ENCODE measurements at places on chromosomes 16 and 17.

DNA sequence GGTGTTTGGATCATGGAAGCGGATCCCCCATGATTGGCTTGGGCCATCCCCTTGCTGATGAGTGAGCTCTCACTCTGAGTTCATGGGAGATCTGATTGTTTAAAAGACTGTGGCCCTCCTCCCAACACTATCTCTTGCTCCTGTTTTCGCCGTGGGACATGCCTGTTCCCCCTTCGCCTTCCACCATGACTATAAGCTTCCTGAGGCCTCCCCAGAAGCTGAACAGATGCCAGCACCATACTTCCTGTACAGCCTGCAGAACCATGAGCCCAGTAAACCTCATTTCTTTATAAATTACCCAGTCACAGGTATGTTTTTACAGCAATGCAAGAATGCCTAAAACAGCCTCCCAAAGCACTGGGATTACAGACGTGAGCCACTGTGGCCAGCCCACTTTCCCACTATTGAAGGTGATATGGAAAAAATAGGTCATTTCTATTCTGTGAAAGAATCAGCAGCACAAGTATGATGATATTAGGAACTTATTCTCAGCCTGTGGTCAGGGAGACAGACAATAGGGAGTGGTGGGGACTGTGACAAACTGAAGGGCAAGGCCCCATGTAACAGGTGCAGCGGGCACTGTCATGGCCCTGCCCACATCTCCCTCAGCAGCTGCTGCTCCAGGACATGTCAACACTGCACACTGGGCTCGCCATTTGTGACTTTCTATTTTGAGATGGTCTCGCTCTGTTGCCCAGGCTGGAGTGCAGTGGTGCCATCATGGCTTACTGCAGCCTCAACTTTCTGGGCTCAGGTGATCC, 33.7 kb upstream of the LITAF start:
- DNase-seq = no peak

- no peak for DNase-seq
Observed at GRCh38 chr17:27281438-27281837, 12.5 kb upstream of the WSB1 start.

- DNase-seq = peak; percentile 70
Observed at GRCh38 chr17:40319651-40320540, 10.9 kb downstream of the RARA start.

GRCh38 chr17:73203135-73203787, 10.4 kb downstream of the COG1 start:
- no peak for DNase-seq

DNA sequence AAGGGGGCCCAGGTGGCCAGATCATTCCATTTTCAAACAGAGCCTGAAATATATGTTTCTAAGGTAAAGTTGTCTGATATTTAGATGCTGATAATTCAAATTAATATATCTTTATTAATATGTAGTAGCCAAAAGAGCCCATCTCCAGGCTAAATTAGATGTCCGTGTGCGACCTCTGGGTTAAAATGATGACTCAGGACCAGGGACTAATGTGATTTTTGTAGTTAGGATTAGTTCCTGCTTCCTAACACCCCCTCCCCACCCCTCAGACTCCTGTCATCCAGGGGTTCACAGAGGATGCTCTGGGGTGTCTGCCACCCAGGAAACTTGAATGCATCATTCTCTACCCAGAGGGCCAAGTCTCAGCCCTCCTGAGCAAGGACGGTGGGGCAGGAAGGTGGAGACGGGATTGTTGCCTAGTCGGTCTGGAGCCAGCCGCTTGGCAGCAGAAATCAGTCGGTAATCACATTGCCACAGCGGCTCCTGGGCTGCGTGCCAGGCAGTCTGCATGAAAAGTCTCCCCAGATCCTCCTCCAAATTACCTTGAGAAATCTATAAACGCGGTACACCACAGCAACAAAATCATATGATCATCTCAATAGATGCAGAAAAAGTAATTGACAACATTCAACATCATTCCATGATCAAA, 29.8 kb downstream of the CNGB1 start:
- no peak for DNase-seq

GRCh38 chr16:21075252-21075651, 75.4 kb downstream of the DNAH3 start:
- no peak for DNase-seq

- DNase-seq = no peak
Observed at GRCh38 chr16:46747777-46748651, at the start of gene MYLK3. Gene MYLK3 (minus strand): TSS chr16:46748344. CDS start chr16:46748193, 151 bp downstream.

GRCh38 chr17:17934806-17935205, 37.4 kb downstream of the TOM1L2 start:
- no peak for DNase-seq

DNA sequence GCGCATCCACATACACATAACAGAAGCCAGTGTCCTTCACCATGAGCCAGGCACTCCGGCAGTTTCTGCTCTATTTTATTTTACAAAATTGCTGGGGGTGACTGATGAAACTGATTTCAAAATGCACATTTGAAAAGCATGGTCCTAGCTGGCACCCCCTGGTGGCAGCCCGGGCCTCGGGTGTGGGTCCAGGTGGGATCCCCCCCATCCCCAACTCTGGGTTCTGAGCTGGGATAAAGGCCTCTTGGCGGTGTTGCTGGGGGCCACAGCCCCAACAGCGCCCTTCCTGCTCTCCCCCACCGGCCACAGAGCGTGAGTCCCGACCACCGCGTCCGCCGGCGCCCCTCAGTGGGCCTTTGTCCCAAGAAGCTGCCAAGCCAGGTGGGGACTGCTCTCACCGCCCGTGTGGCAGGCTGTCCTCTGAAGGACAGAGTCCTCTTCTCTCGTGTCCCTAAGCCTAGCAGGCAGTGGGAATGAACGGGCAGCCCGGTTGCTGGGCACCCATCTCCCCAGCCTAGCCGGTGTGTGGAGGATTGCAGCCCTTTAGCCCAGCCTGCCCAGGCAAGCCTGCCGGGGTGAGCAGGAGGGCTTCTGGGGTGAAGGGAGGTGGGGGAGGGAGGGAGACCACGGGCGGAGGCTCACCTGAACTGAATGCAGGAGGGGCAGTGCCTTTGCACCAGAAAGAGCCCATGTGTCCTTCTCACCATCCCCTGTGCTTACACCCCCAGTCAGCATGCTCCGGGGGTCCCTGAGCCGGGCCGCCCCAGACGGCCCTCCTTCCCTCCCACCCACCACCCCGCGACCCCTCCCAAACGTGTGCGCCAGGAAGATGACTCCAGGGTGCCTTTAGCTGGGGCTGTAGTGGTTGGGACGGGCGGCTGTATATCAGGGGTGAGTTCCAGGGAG, 898 bp downstream of the SNAI3 start:
- DNase-seq = no peak

DNA sequence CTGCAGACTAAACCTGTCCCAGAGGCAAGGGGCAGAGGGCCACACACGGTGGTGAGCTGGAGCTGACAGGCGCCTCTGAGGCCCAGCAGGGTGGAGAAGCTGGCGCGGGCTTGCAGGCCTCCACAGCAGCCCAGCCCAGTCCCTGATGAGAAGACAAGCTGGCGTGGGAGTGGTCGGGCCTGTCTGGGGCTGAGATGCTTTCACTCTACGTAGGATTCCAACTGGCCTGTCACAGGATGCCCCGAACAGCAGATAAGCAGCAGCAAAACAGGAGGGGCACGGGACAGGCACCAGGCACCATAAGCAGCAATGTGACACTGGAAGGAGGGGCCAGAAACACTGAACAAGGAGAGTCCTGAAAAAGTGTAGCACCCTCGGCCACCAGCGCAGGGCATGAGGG, 40.1 kb downstream of the PEMT start:
- DNase-seq = no peak

- DNase-seq = no peak
Observed at GRCh38 chr16:57824888-57825287, 22.6 kb upstream of the KIFC3 start.

DNA sequence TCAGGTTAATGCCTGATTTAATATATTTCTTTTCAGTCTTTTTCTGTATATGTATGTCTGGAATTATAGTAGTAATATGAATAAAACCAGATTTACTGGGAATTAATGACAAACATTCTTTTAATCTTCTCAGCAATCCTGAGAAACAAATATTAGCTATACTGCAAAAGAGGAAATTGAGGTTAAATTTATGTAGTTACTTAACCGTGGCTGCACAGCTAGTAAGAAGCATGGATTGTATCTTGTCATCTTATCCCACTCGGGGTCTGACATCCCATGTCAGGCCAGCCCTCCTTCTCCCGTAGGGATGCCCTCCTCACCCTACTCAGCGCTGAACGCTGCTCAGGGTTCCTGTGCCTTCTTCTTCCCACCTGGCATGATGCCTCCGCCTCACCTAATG, 143.0 kb downstream of the FTO start:
- DNase-seq = no peak

DNA sequence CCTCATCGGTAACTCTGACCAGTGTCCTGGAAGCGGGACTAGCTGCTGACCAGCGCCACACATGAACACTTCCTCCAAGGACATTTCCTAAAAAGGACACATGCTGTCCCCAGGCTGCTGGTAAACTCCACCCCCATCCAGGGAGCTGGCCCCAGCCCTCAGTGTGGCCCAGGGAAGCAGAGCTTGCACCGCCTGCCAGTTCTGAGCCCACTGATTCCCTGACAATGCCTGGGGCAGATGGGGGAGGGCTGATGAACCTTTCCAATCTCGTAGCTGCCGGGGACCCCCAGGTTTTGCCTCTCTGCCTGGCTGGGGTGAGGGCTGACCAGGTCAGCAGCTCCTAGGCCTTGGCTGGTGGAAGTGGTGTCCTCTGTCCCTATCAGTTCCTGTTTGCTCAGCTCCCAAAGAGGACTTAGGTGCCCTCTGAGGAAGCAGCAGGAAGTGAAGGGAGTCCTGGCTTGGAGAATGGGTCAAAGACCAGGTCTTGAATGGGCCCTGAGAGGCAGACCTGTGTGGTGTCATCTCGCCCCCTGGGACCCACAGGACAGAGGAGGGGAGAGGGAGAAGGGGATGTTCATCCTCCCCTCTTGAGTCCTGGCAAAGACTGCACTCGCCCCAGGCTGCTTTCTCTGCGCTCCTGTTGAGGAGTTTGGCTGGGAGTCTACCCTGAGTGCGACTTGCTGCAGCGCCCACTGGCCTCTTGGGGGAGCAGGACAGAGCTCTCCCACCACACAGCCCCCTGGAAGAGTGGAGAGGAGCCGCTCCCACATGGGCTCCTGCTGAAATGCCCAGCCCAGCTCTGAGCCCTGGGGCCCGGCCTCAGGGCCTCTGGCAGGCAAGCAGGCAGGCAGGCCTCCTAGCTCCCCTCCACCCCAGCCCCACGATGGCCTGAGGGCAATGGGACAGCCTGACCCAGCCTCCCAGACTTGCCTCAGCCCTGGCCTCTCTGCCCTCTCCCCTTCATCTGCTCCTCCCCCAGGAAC, 16.8 kb downstream of the PDK2 start:
- no peak for DNase-seq

DNA sequence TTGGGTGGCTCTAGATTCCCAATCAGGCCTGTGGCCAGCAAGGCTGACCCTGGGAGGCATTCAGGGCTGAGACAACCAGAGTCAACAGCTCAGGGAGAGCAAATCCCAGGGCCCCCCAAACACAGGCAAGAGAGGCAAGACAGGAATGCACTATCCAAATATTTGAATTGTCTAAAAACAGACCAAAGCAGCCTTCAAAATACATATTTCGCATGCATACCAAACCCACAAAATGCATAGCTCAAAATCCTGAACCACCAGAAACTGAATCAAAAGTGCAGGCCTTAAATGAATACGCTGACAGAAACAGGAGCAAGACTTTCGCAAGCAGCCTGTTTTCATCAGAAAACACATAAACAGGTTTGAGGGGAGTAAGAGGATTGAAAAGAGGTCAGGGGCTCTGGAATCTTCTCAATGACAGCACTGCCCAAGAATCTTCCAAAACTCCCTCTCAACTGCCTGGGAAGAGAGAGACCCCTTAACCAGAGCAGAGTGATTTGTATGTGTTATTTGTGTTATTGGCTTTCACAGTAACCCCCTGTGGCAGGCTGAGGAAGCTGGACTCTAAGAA, 213.6 kb upstream of the CDH5 start:
- no peak for DNase-seq

- no peak for DNase-seq
Observed at GRCh38 chr17:35291802-35292201, 48.9 kb downstream of the SLFN5 start.

DNA sequence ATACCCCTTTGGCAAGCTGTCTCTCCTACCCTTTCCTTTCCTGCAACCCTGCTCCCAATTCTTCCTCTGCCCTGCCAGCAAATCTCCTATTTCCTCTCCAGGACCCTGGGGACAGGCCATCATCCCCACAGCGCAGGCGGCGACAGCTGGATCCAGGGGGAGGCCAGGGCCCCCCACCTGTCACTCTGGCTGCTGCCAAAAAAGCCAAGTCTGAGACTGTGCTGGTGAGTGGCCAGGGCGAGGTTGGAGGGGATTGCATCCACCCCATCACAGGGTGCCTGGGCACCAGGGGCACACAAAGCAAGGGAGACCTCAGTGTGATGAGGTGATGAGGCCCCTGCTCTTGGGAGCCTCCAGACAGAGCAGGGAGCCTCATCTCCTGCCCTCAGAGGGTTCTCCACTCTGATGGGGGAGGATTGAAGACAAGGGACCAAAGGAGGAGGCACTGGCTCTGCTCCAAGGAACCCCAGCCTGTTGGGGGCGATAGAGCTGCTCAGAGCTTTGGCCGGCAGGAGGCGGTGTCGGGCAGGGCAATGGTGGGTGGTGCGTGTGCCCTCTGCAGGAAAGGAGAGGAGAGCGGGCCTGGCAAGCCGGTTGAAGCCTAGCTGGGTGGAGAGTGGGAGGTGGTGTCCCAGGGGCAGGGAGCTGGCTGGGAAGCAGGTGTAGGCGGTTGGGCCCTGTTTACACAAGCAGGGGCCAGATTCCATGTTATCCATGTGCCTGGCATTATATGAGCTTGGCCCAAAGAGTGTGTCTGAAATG, 15.6 kb upstream of the PDK2 start:
- DNase-seq = no peak

- no peak for DNase-seq
Observed at GRCh38 chr16:53768167-53768566, 64.2 kb downstream of the FTO start.

DNA sequence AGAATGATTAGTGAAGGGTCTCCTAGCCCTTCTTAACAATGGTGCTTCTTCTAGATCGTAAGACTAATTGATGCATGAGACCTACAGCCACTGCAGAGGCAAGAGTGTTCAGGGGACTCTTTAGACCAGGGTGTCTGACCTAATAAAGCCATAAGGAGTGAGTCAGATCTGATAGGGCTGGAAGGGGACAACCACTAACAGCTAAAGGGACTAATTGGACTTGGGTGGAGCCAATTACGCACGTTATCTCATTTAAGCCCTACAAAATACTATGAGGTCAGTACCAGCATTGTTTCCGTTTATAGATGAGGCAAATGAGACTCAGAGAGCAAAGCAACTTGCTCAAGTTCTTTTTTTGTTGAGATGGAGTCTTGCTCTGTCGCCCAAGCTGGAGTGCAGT, 14.5 kb upstream of the RNF222 start:
- no peak for DNase-seq

GRCh38 chr16:15041271-15042004, 14.4 kb downstream of the NTAN1 start:
- no peak for DNase-seq

All from stimulated activated CD8-positive, alpha-beta memory T cell treated with anti-CD3 and anti-CD28 coated beads, Interleukin-4, amount 100 ng/mL, for 4 hours (primary cell).